ENCODE measurements at places on chromosomes 6 and 20. TPM values are rescaled to one million over a fixed set of nuclear protein-coding genes. Genes with fewer than 3 reads are reported as not detected.

CAPN11 gene
- not detected for total RNA-seq

SLC17A1 gene
- 0.14 TPM for total RNA-seq

ZSWIM3 gene
- 1.5 TPM for total RNA-seq

PLTP gene
- total RNA-seq: 1.3 TPM

REM1 gene
- 0.18 TPM for total RNA-seq
